ENCODE measurements at places on chromosomes 6 and 20.
A peak's percentile ranks its signal among the peaks of the same experiment; 100 is the strongest.

DNA sequence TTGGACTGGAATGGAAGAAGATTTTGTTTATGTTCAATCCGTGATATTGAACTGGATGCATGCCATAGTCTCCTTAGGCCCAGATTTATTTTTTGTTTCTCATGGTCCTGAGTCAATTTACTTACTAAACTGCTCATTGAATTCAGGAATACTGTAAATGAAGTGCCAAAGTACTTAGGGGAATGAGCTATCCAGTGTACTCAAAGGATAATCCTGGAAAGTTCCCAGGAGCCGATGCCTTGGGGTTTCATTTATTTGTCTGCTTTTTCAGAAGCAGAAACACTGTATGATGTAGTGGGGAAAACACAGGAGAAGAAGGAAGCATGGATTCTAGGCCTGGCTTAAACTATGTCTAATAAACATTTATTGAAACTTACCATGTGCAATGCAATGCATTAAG is 56.1 kb upstream of the THEMIS start:
- DNase-seq = no peak

DNA sequence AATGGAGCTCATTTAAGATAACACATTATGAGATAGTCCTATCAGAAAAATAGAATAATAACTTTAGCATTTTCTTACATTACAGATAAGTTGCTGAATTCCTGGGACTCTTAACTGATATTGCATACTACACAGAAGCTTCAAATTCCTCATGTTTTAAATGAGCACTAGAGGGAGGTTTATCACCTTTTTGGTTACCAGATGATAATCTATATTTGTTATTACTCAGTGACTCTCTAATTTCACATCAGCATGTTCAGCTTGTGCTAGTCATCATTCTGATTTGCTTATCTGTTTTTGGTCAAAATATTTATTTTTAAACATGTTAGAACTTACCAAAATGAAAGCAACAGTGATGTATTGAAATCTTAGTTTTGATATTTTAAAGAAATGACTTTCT is 20.5 kb upstream of the GJA10 start:
- DNase-seq = no peak

- no peak for DNase-seq
Observed at GRCh38 chr20:56816349-56816748, 187.2 kb downstream of the TFAP2C start.

DNA sequence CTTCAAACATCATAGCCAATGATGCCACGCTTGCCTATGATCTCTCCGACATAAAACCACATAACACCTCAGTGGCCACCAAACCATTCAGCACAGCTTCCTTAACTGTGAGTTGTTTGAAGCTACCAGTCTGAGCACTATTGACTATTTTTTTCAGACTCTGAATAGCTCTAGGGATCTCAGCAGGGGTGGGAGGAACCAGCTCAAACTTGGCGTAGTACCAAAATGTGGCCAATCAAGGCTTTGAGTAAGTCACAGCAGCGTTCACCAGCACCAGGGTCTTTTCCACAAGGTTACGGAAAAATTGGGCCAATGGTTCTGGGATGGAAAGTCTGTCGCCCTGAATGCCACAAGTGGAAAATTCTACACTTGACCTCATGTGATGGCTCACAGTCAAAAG is 70.6 kb downstream of the SMPDL3A start:
- no peak for DNase-seq

DNA sequence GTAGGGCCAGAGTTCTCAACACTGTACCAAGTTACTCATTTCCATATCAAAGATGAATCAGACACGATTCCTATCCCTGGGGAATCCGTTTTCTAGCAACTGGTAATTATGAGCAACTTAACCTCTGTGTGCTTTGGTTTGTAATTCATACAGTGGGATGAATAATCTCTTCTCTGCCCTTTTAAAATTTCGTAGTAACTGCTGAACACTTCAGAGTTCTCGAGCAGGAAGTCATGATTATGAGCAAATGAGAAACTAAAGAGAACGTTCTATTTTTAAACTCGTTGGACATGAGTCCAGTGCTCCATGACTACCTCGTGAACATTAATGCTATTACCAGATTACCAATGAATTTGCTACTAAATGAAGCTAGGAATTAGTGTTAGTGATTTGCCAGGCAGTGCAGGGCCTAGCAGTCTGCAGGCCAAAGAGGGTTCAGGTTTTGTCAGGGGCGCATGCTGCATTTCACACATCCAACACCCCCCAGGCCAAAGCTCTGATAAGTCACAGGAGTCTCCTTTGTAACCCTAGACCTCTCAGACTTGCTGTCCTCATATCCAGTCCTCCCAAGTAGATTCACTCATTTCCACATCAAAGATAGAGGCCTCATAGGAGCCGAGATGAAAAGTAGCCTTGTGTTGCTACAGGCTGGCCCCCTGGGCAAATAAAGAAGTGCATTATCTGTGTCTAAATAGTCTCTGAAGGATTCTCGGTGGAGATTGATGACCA is 45.8 kb upstream of the VSTM2L start:
- DNase-seq = peak; percentile 78

DNA sequence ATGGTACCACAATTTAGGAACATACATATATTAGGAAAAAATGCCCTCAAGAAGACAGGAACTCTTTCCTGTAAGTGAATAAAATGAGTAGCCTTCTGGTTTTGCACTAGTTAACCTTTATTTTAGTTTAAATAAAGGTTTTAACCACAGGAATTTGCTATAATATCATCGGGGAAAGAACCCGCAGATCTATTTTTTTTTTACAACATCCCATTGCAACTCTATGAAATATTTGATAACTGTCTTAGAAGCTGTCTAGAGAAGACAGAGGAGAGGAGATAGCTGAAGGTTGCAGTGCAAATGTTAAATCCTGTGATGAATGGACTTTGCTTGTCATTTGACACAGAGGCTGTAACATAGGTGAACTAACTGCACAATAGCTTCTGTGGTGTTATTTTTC is 69.5 kb downstream of the TINAG start:
- DNase-seq = no peak

Measured in fibroblast of lung (primary cell).